ENCODE measurements at places on chromosomes 4 and X.

GRCh38 chrX:154025230-154025629 is 5.5 kb upstream of the IRAK1 start:
- no peak for DNase-seq

DNA sequence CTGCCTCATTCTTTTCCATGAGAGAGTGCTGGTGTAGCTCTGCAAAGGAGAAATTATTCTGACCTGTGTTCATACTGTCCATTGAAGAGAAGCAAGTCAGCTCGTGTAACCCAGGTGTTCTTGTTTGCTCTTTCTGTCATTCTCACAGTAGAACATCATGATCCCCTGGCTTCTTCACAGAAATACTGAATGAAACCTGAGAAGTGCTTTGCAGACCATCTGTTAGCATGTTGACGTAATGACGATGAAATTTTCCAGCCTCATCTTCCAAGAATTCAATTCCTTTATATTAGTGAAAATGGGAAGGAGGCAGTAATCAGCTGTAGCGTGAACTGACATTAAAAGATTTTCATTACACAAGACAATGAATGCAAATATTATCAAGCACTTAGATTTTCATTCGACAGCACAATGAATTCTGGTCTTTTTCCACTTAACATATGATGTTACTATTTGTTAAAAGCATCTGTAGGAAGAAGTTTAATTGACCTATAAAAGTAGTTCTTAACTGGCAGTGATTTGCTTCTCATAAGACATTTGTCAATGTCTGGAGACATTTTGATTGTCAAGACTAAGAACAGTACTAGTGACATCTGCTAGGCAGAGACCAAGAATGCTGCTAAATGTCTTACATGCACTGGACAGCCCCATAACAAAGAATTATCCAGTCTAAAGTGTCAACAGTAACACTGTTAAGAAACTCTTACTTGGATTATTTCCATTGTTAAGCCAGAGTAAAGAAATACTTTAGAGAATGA is 246.3 kb downstream of the BANK1 start:
- peak; percentile 43 for DNase-seq

- no peak for DNase-seq
Measured at GRCh38 chr4:124526331-124526730, 186.2 kb downstream of the ANKRD50 start.

- DNase-seq = no peak
Measured at GRCh38 chrX:13825178-13825762, 8.4 kb upstream of the GPM6B start.

DNA sequence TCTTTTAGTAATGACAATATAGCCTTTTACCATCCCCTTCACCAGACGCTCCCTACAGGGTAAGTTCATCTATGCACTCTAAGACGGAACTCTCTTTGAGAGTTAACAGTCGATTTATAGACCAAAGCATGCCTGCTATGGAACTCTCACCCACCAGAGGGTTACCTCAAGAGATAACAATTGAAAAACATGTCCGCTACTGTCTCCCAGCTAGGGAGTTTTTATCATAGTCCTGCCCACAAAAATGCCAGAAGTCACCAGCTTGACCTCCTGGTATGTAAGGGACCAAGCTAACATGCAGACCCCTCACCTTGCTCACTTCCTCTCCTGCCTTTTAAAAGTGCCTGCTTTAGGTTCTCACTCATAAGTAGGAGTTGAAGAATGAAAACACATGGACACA is 16.7 kb upstream of the YTHDC1 start:
- DNase-seq = no peak

DNA sequence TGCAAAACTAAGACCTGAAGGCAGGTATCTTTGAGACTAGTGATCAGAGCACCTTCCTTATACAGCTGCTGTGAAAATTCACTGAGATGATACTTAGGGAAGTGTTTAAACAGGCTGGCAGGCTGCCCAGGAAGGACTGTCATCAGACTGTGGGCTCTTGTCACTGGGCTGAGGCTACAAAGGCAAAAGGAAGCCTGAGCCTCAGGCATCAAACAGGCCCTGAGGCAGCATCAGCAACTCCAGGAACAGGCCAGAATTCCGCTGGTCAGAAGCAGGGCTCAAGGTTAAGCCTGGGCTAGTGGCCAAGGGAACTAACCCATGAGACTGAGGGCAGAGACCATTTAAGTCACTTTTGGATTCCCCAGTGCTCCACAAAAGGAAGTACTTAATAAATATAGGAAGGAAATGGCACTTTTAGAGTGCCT is 12.8 kb downstream of the PJA1 start:
- peak; percentile 52 for DNase-seq

GRCh38 chr4:128880662-128881061 is 71.2 kb downstream of the JADE1 start:
- DNase-seq = no peak

GRCh38 chrX:70411475-70411874 is 11.6 kb upstream of the GDPD2 start:
- DNase-seq = no peak

Measured in NCI-H1092 treated with DMSO at 0.1 percent for 48 hours (cell line).